ENCODE measurements at places on chromosomes 7 and 10. TPM values are rescaled to one million over a fixed set of nuclear protein-coding genes. Genes with fewer than 3 reads are reported as not detected.

PRSS37 gene
- 0.19 TPM for polyA plus RNA-seq

ARHGAP21 gene
- polyA plus RNA-seq: 65.6 TPM

FXYD4 gene
- 0.67 TPM for polyA plus RNA-seq

TAS2R5 gene
- polyA plus RNA-seq: 3.0 TPM

PLXNA4 gene
- polyA plus RNA-seq: 6.0 TPM

CCDC3 gene
- 16.3 TPM for polyA plus RNA-seq

SYNPO2L gene
- polyA plus RNA-seq: 226 TPM

SRGN gene
- polyA plus RNA-seq: 30.9 TPM

PVRIG gene
- 7.4 TPM for polyA plus RNA-seq

ASIC3 gene
- 2.1 TPM for polyA plus RNA-seq

ELFN1 gene
- 6.0 TPM for polyA plus RNA-seq

PAPOLB gene
- 0.04 TPM for polyA plus RNA-seq

ERVW-1 gene
- polyA plus RNA-seq: 0.62 TPM

FGL2 gene
- 40.5 TPM for polyA plus RNA-seq

SEMA3C gene
- 181 TPM for polyA plus RNA-seq

TFEC gene
- polyA plus RNA-seq: 1.3 TPM

MDFIC gene
- 37.1 TPM for polyA plus RNA-seq

ADAM12 gene
- polyA plus RNA-seq: 14.8 TPM

ZNF37A gene
- 10.6 TPM for polyA plus RNA-seq

C10orf105 gene
- polyA plus RNA-seq: not detected

AEBP1 gene
- polyA plus RNA-seq: 122 TPM

FASTK gene
- 59.3 TPM for polyA plus RNA-seq

STAG3 gene
- polyA plus RNA-seq: 11.8 TPM

LRRD1 gene
- 0.75 TPM for polyA plus RNA-seq

WNT8B gene
- polyA plus RNA-seq: 0.10 TPM

FAM107B gene
- 17.8 TPM for polyA plus RNA-seq

SORBS1 gene
- polyA plus RNA-seq: 70.4 TPM

OPN1SW gene
- 2.3 TPM for polyA plus RNA-seq

ACTL6B gene
- not detected for polyA plus RNA-seq

EBLN1 gene
- polyA plus RNA-seq: not detected

VWA2 gene
- 0.27 TPM for polyA plus RNA-seq

OR2A12 gene
- not detected for polyA plus RNA-seq

ALOX5 gene
- polyA plus RNA-seq: 1.5 TPM

CDC123 gene
- 80.2 TPM for polyA plus RNA-seq

CFAP69 gene
- polyA plus RNA-seq: 3.5 TPM

EGR2 gene
- 2.8 TPM for polyA plus RNA-seq

PNLIP gene
- 0.55 TPM for polyA plus RNA-seq

GDF10 gene
- polyA plus RNA-seq: 1.4 TPM

OPN4 gene
- polyA plus RNA-seq: 2.2 TPM

TRPV5 gene
- not detected for polyA plus RNA-seq

MYH16 gene
- 0.31 TPM for polyA plus RNA-seq

SPDYE16 gene
- polyA plus RNA-seq: 1.5 TPM

TFR2 gene
- polyA plus RNA-seq: 0.49 TPM

CUBN gene
- polyA plus RNA-seq: 3.9 TPM

GGCT gene
- 41.5 TPM for polyA plus RNA-seq

MYO3A gene
- 1.3 TPM for polyA plus RNA-seq

MCM10 gene
- 8.1 TPM for polyA plus RNA-seq

ANK3 gene
- polyA plus RNA-seq: 156 TPM

CTNNA3 gene
- polyA plus RNA-seq: 8.5 TPM

HTR5A gene
- not detected for polyA plus RNA-seq

CCL24 gene
- polyA plus RNA-seq: 0.83 TPM
